ENCODE measurements at places on chromosomes 2 and 18. TPM values are rescaled to one million over a fixed set of nuclear protein-coding genes. Genes with fewer than 3 reads are reported as not detected.

CDKL4 gene
- 0.19 TPM for total RNA-seq

TSPYL6 gene
- not detected for total RNA-seq

SRD5A2 gene
- not detected for total RNA-seq

GPR45 gene
- total RNA-seq = not detected

C2orf78 gene
- total RNA-seq = not detected

ELOA2 gene
- total RNA-seq = not detected

MAP3K19 gene
- not detected for total RNA-seq

SLC35F5 gene
- 92.4 TPM for total RNA-seq

AKAIN1 gene
- total RNA-seq = not detected

RESP18 gene
- not detected for total RNA-seq

MTCL1 gene
- 5.2 TPM for total RNA-seq

TXNDC2 gene
- total RNA-seq = not detected

PCARE gene
- total RNA-seq = not detected

DGKD gene
- total RNA-seq = 22.0 TPM

DSG4 gene
- total RNA-seq = not detected

CAPN14 gene
- total RNA-seq = 0.13 TPM

TRAPPC12 gene
- total RNA-seq = 54.6 TPM

SYT4 gene
- not detected for total RNA-seq

CCL20 gene
- 0.49 TPM for total RNA-seq

CCBE1 gene
- 1.2 TPM for total RNA-seq

CCDC85A gene
- total RNA-seq = 20.9 TPM

HOXD9 gene
- total RNA-seq = 10.7 TPM

AOX1 gene
- 2.7 TPM for total RNA-seq

HNRNPLL gene
- 50.0 TPM for total RNA-seq

GCG gene
- total RNA-seq = not detected

IL1RN gene
- total RNA-seq = not detected

MSTN gene
- 0.19 TPM for total RNA-seq

BCL2 gene
- 0.49 TPM for total RNA-seq

IMPACT gene
- total RNA-seq = 13.8 TPM

ABCG5 gene
- total RNA-seq = not detected

CPSF3 gene
- 51.9 TPM for total RNA-seq

LRRC30 gene
- not detected for total RNA-seq

ZC3H8 gene
- total RNA-seq = 10.9 TPM

FOXI3 gene
- not detected for total RNA-seq

PRSS56 gene
- not detected for total RNA-seq

All from bladder microvascular endothelial cell (primary cell).